ENCODE measurements at places on chromosomes 6 and 20.

DNA sequence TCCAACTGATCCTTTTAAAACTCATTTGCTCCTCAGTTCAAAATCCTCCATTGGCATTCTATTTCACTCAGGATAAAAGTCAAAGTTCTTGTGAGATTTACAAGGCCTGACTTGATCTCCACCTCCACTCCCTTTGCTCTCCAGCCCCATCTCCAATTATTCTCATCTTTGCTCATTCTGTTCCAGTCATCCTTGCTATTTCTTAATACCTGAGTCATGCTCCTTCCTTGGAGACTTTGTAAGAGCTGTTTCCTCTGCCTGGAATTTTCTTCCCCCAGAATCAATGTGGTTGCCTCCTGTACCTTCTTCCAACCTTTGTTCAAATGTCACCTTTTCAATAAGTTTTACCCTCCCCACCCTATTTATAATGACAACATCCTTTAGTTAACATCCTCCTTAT, 373.5 kb downstream of the HTR1B start:
- no peak for DNase-seq

DNA sequence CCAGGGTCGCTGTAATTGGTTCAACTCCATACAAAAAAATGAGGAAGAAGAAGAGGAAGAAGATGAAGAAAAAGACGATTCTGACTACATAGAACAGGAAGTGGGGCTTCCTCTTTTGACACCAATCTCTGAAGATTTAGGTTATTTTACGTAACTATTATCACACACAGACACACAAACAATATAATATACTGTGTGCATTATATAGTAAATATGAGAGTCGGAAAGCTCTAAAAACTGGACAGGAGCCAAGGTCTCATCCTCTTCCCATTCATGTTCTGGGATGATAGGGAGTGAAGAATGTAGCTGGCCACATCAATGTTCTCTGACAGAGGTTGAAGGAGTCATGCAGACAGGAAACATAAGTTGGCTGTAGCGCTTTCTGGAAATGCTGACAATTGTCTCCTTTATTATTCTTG, 13.3 kb downstream of the RSPH4A start:
- no peak for DNase-seq

- no peak for DNase-seq
Observed at GRCh38 chr6:127547215-127547614, 28.1 kb upstream of the MTCL3 start.

DNA sequence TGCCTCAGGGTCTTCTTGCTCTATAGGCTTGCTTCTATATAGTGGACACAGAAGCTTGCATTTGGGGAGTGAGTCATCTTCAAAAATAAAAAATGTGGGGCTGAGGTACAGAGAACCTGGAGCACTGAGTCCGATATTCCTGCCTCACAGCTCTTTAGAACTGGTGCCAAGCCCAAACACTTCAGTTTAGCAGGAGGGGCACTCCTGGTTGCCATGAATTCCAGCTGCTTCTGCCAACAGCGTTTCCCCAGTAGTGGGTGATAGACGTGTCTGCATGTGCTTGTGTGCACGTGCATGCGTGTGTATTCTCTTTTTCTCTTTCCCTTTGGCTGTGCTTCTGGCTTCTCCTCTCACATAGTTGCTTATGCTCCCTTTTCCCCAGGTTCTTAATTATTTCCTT, 11.9 kb downstream of the DNPH1 start:
- no peak for DNase-seq

DNA sequence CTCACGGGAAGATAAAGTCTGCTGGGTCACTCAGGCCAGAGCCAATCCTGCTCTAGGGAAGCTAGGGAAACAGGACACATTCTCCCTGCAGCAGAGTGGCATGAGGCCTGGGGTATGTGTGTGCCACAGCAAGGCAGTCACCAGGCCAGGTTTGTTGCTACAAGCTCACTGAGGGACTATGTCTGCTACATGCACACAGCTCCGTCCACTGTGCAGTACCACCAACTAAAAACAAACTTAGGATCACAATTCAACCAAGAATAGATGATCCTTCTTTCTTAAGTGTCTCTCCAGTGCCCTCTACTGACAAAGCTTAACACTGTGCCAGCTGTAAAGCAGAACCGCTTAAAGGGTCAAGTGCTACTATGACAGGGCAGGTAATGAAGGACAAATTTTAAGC, 192.5 kb downstream of the PTPRK start:
- DNase-seq, result peak; percentile 51

GRCh38 chr6:15796844-15797243, 134.0 kb upstream of the DTNBP1 start:
- no peak for DNase-seq

DNA sequence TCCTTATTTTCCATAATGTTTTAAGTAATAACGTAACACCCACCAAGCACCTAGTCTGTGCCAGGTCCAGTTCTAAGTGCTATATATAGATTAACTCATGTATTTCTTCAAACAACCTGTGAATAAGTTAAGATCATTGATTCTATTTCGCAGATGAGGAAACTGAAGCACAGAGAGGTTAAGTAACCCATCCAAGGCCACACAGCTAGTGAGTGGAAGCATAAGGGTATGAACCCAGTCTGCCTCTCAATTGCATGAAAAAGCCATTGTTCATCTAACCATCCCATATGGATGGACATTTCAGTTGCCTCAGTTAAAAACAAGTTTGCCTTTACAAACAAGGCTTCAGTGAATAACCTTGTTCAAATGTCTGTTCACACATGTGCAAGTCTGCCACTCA, 20.8 kb downstream of the TGM6 start:
- DNase-seq, result no peak

All from Caco-2 (cell line).